DMS79 (cell line): ENCODE measurements at places on chromosomes 13 and 19.
A peak's percentile ranks its signal among the peaks of the same experiment; 100 is the strongest.

DNA sequence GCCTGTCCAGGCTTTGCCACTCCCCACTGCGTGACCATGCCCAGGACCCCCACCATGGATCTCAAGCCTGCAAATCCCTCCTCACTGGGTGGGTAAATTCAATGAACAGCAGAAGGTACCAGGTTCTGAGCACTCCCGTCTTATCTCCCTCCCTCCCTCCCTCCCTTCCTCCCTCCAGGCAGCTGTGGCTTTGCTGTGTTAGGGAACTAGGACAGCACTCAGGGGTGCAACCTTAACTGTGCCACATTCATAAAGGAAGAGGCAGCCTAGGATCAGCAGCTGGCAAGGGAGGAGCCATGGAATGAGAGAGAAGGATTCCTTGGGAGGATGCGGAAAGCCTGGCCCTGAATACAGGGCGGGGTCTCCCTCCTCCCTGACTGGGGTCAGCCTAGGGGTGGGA is 5.6 kb downstream of the CEACAM4 start:
- no peak for DNase-seq

GRCh38 chr19:1475751-1476437 is 3.1 kb downstream of the C19orf25 start:
- DNase-seq = no peak

DNA sequence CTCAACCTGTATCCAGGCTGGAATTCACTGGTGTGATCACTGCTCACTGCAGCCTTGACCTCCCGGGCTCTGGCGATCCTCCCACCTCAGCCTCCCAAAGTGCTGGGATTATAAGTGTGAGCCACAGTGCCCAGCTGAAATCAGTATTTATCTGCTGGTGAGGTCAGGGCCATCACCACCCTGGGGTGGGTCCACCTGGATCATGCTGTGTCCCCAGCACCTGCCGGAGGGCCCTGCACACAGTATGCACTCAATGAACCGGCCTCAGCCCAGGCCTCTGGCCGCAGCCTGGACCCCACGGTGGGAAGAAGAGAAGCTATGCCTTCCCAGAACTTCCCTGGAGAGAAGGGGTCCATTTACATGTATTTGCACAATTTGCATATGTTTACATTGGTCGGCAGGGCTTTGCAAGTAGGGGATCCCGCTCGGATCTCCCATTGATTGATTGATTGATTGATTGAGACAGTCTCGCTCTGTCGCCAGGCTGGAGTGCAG is 2.6 kb upstream of the SLC5A5 start:
- DNase-seq = no peak

- DNase-seq = no peak
These were observed 12.5 kb downstream of the RAP2A start for GRCh38 chr13:97446448-97446847.

- DNase-seq = no peak
These were observed 9.5 kb downstream of the SERPINE3 start for GRCh38 chr13:51349016-51349415.

- no peak for DNase-seq
These were observed 1105.1 kb downstream of the OLFM4 start for GRCh38 chr13:54133746-54134145.

DNA sequence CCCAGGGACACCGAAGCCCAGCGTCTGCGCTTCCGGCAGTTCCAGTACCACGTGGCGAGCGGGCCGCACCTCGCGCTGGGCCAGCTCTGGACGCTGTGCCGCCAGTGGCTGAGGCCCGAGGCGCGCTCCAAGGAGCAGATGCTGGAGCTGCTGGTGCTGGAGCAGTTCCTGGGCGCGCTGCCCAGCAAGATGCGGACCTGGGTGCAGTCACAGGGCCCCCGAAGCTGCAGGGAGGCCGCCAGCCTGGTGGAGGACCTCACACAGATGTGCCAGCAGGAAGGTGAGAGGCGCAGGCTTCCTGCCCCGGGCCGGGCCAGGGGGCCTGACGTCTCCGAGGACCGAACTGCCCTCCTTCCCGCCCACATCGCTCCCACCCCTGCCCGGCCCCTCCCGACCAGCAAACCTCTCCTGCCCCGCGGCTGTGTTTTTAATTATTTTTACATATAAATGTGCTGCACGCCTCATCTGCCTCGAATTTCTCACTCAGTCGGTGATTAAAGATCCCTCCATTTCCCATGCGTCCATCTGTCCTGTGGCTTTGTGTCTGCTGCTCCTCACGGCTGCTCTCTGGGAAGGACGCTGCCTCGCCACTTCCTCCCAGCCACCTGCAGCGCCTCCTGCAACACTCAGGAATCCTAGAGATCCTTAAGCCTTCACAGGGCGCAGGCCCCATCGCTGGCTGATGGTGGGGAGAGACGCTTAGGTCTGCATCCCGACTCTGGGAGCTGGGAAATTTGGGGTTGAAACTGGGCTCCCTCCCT is 4.3 kb downstream of the ZSCAN1 start:
- DNase-seq = peak; percentile 17

GRCh38 chr19:1356508-1356865 is 27.2 kb upstream of the NDUFS7 start:
- DNase-seq = peak; percentile 21

- no peak for DNase-seq
These were observed 117.6 kb upstream of the SPRY2 start for GRCh38 chr13:80458543-80458942.

- DNase-seq = no peak
These were observed 6.6 kb upstream of the ZNF329 start for GRCh38 chr19:58157045-58157728.

DNA sequence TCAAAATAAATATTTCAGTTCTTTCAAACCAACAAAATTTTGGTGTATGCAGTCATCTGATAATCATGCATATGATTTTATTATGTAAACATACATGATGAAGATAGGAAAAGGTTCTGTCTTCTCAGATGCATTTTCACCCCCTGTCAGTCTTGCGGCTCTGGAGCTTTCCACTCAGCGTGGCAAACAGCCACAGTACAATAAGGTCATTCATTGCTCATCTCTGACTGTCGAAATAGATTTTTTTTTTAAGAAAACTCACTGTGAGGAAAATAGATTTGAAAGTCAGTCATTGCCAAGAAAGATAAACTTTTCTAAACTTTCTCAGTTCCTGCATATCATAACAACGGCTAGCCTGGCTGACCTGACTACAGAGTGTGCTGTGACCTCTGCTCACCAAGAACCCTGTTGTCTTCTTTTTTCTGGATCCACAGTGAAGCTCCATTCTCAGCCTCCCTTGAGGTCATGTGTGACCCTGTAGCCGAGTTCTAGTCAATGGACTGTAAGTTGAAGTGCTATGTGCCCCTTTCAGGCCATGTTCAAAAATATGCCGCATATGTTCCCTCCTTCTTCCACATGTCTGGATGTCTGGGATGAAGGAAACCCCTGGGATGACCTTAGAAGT is 519.6 kb downstream of the KLF5 start:
- DNase-seq = no peak
